ENCODE measurements at places on chromosomes 4 and X.

DNA sequence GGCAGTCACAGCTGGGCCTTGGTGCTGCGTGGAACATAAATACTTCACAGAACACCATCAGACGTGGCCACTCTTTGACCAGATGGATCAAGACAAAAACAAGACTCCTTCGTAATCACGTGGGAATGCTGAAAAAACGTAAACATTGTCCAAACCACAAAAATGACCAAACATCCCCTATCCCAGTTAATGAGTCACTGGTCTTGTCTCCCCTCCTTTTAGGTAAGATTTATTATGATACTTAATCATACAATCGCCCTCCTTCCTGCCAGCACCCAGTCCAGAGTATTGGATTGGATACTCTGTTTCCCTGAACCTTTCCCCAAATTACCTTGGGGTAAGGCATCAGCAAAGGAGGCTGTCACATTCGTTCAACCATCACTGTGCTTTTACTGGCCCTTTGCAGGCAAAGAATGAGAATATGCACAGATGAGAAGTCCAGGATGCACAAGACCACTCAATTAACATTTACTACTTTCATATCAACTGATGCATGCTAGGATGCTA is 601 bp upstream of the TCEANC start:
- no peak for DNase-seq

GRCh38 chrX:153966841-153967535 is 4.6 kb downstream of the HCFC1 start:
- DNase-seq: no peak

DNA sequence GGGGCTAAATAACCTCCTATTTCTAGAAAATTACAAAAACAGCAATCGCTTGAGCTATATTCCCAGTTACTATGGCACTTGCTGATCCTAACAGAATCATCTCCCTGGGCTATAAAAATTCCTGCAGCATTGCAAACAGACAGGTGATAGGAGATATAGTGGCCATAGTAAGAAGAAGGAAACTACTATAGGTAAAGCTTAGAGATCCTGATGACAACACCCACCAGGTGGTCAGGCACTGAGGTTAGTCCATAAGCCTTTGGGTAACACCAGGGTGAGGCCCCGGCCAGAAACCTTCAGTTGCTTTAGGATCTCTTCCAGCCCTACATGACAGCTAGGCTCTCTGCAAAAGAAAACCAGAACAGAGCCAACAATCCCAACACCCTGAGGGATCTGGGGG is 197.9 kb upstream of the PPP1R2C start:
- no peak for DNase-seq

GRCh38 chr4:124177647-124178425 is 534.7 kb downstream of the ANKRD50 start:
- no peak for DNase-seq

- DNase-seq: no peak
Observed at GRCh38 chr4:828641-829271, 2.8 kb upstream of the CPLX1 start.

- DNase-seq: no peak
Observed at GRCh38 chr4:6258741-6259140, 10.9 kb upstream of the WFS1 start.

DNA sequence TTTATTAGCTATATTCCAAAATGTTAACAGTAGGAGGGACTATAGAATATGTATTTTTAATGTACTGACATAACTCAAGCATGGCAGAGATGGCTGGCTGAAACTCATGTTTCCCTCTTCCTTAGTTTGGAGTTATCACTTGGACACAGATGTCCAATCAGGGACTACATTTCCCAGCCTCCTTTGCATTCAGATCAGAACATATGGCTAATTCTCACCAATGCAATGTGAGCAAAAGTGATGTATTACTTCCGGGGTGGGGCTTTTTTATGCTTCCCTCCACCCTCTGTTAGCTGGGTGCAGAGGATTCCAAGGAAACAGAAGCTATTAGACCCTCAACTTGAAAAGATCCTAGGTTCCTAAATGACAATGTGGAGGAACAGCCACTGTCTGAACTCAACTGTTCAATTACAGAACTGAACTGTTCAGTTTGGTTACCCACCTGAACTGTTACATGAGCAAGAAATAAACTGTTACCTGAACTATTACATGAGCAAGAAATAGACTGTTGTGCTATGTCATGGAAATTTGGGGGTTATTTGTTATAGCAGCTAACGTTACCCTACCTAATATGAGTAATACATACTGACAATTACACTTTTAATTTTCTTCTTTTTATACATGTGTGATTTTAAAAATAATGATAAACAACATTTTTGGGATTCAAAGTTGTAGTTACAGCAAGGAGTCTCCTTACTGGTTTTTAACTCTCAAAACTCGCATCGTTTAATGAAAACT is 29.6 kb upstream of the ERVMER34-1 start:
- no peak for DNase-seq

DNA sequence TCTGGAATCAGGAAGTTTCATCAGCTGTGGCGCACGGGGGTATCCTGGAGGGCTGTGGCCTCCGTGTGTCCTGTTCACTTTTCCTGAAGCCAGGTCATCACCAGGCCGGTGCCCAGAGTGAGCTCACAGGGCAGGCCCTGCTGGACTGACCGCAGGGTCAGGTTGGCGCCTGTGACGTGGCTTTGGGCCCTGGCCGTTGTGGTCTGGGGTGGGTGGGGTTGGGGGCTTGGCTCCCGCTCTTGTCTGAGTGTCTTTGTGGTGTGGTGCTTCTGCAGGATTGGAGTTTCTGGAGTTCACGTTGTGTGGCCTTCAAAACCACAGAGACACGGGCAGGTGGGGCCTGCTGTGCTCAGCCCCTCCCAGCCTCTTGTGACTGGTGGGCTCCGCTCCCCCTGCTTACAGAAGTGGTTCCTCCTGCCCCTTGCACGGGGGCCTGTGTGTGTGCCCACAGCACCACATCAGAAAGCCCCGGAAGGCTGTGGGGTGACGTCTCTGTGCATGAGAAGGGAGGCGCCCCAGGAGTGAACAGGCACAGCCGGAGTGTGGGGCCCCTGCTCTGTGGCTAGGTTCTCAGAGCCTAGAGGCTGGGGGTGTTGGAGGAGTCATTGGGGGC is 9.5 kb downstream of the RGS12 start:
- DNase-seq: no peak
